Activated gamma-delta T cell treated with Interleukin-2 at 50 U/mL for 16 hours (primary cell): ENCODE measurements at places on chromosomes 11 and 22.

GRCh38 chr22:31086703-31087330 is 5.7 kb downstream of the SMTN start:
- no peak for DNase-seq

GRCh38 chr11:133917921-133918607 is 38.7 kb downstream of the IGSF9B start:
- DNase-seq: no peak

DNA sequence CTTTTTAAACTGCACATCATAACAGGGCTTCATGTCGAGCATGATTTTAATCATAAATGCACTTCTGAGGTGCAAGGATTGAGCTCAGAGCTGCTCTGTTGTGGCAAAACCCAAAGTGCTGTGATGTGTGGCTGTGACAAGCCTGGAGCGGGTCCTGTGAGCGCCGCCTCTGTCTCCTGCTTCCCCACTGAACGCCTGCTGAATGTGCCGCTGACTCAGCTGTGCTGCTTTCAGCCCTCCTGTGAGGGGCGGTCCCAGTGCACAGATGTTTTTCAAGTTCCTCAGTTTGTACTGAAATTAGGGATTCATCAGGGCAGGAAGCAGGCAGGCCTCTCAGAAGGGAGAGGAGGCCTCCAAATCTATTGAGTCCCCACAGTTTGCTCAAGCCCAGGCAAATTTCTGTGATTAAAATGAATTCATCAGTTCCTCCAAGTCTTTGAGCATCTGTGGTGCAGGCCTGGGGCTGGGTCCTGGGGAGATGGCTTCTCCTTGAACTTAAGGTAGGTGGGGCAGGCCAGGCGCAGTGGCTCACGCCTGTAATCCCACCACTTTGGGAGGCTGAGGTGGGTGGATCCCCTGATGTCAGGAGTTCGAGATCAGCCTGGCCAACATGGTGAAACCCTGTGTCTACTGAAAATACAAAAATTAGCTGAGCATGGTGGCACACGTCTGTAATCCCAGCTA is 3.0 kb upstream of the GTSE1 start:
- DNase-seq: peak; percentile 18

DNA sequence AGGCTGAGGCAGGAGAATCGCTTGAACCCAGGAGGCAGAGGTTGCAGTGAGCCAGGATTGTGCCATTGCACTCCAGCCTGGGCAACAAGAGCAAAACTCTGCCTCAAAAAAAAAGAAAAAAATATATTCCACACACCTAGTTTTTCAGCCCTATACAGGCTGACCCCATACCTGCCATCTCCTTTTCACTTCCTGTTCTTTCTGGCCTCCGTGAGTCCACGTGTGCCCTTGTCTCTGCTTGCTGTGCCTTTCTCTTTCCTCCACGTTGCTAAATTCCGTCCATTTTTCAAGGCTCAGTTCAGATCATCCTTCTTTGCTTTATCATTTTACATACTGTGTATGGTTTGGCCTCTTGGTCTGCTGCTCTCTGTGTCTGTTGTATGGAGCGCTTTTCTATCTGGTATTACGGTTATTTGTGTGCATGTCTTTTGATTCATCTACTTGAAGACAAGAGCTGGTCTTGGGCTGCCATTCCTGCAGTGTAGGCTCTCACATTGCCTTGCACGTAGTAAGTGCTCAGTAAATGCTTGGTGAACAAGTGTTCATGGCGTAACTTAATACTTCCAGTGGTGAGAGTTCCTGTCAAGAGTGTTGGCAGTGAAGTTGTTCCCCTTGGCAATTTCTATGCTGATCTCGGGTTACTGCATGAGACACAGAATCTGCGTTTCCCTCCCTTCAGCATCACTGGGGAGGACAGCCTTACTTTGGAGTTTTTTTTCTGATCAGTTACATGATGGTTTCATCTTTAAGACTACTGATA is 57.5 kb downstream of the PTPRJ start:
- DNase-seq: no peak

DNA sequence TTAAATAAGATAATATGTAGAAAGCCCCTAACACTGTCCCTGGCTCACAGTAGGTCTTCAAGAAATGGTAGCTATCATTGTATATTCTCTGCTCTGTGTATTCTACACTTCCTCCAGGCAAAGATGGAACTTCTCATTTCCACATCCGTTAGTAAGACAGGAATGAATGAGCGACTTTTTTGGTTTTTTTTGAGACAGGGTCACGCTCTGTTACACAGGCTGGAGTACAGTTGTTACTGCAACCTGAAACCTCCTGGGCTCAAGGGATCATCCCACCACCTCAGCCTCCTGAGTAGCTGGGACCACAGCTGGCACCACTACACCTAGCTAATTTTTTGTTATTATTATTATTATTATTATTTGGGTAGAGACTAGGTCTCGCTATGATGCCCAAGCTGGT is 2.3 kb upstream of the CLPB start:
- DNase-seq: no peak

DNA sequence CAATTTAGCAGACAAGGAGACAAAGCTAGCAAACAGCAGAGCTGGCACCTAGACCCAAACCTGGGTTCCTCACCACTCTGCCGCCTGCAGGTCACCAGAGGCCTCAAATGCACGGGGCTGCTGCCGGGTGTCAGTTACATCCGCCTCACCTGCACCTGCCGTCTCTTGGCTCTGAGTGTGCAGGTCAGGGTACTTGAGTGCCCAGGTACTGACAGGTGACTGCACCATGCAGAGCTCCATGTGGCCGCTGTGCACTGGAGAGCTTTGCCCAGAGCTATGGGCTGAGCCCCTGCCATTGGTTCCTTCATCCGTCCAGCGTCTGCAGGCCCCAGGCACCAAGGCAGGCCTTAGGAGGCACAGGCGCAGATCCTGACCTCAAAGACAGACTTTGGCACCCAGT is 35.0 kb downstream of the PDGFB start:
- DNase-seq: no peak

- DNase-seq: peak; percentile 27
Measured at GRCh38 chr11:60912223-60912850, 1.6 kb upstream of the TMEM109 start.

DNA sequence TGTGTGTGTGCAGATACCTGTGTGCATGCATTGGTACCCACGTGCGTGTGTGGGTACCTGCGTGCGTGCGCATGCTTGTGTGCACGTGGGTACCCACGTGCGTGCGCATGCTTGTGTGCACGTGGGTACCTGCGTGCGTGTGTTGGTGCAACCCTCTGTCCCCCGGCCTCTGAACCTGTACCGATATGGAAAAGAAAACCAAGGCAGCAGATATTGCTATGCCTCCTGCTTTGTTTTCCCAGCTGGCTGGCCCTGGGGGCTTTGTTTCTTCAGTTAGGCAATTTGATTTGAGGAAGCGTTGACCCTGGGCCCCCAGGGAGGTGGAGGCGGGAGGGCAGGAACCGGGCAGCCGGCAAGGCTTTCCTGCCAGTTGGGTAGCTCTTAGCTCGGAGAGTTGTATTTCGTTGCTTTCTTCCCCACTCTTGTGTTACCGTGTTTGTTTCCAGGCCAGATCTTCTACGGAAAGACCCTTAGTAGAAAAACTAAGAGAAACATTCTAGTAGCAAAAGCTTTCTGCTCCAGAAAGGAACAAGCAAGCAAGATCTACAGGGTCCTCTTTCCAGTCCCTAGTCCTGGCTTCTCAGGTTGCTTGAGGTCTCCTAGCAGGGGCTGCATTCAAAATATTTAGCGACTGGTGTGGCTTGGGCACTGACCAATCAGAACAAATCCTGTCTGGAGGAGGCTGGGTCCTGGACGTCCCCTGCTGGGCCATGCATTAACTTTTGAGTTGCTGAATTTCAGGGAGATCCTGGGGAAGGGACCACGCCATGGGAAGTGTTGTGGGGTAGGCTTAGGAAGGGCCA is 26.3 kb upstream of the SORL1-AS1 start:
- no peak for DNase-seq

- no peak for DNase-seq
Measured at GRCh38 chr22:47053726-47054141, 291.3 kb downstream of the TBC1D22A start.

- DNase-seq: no peak
Measured at GRCh38 chr11:121059605-121060004, 35.7 kb downstream of the TBCEL start.

DNA sequence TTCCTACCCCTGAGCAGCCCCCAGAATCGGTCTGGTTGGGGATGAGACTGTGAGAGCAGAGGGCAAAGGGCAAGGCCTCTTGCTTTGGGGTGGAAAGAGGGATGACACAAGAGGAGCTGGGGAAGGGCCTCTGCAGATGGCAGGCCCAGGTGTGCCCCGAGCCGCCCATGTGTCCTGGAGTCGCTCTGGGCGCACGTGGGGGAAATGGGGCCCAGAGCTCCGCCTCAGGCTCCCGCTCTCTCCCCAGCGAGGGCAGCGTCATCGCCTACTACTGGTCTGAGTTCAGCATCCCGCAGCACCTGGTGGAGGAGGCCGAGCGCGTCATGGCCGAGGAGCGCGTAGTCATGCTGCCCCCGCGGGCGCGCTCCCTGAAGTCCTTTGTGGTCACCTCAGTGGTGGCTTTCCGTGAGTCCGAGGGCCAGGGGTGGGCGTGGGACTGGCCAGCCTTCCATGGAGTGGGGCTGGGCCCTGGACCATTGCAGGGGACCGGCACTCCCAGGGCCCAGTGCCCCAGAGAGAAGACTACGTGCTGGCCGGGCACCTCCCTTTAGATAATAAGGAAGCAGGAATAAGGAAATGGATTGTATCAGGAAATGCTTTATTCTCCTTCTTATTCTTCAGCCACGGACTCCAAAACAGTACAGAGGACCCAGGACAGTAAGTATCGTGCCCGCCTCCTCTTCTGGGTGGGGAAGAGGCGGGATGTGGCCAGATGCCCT is 30.1 kb downstream of the ST14 start:
- DNase-seq: no peak

DNA sequence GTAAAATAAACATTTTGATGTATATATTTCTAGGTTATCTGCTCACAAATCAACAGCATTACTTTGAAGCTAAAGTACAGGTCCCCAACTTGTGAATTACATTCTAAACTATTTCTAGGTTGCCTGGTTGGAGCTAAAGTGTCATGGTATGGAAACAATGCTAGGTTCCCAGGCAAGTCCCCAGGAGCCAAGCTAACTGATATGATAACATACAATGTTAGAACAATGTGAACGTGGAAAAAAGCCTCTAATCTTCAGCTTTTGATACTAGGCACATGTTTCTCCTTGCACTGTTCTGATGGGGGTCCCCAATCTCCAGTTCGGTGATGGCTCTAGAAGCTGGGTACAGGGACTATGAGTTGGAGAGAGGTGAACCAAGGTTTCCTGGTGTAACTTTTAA is 109.8 kb downstream of the ARL14EP start:
- DNase-seq: no peak

- no peak for DNase-seq
Measured at GRCh38 chr11:2139123-2139521, at the start of gene IGF2. IGF2 (minus strand) TSS chr11:2139389; CDS start chr11:2135523, 3,866 bp downstream.

DNA sequence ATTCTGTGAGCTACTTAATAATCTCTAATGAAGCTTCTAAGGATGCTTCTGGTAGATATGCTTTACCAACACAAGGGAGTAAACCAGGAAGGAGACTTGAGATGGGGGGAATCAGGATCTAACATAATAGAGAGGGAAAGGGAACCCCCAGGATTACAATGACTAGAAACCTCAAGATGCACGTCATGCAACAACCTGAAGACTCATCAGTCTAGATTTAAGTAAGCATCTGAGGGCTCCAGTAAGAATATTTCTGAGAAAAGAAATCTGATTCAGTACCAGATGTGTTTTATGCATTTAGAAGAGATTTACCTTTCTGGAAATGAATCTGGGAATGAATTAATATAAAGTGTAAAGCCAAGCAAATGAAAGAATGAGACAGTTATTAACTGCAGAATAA is 15.2 kb downstream of the KDM4D start:
- no peak for DNase-seq

- DNase-seq: no peak
Measured at GRCh38 chr11:69211540-69211919, 55.8 kb downstream of the SMIM38 start.

GRCh38 chr11:95093548-95093947 is 3.9 kb downstream of the ENDOD1 start:
- no peak for DNase-seq

GRCh38 chr11:34475656-34476055 is 36.9 kb downstream of the CAT start:
- DNase-seq: no peak

GRCh38 chr11:46118702-46119351 is 2.4 kb downstream of the PHF21A start:
- DNase-seq: no peak

- no peak for DNase-seq
Measured at GRCh38 chr22:22811016-22812009, 76.3 kb upstream of the IGLL5 start.

- DNase-seq: no peak
Measured at GRCh38 chr11:844693-845644, 2.3 kb downstream of the TSPAN4 start.

GRCh38 chr11:46666516-46666915 is 33.9 kb downstream of the ARHGAP1 start:
- no peak for DNase-seq

- DNase-seq: no peak
Measured at GRCh38 chr11:3605771-3606203, 36.0 kb downstream of the ART5 start.

- DNase-seq: no peak
Measured at GRCh38 chr11:79406376-79406775, 34.5 kb downstream of the TENM4 start.

GRCh38 chr22:49963647-49964026 is 3.1 kb downstream of the PIM3 start:
- peak; percentile 14 for DNase-seq

DNA sequence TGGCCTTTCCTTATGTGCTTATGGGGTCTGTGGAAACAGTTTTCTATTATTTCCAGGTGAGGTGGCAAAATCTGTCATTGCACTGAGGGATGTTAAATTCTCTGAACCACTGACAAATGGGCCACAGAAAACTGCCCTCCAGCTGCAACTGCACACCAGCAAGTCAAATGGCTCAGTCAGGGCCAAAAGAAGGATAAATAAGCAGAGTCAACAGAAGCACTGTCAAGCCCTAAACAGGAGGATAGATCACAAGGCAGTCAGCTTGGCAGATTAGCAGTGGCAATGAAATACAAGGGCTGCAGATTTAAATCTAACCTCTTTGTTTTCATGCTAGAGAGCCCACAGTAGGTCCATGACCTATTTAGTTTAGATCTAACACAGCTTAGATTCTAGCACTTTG is 435.6 kb downstream of the ETS1 start:
- DNase-seq: no peak

GRCh38 chr11:102276783-102277182 is 40.5 kb upstream of the BIRC3 start:
- no peak for DNase-seq

- DNase-seq: peak; percentile 48
Measured at GRCh38 chr11:111540114-111540936, at the start of gene LAYN. LAYN (plus strand) TSS chr11:111540720; CDS start chr11:111540844, 124 bp downstream.

- DNase-seq: no peak
Measured at GRCh38 chr11:42528911-42529310, 782.9 kb upstream of the API5 start.
